ENCODE measurements at places on chromosomes 11 and 22. TPM values are rescaled to one million over a fixed set of nuclear protein-coding genes. Genes with fewer than 3 reads are reported as not detected.
A peak's percentile ranks its signal among the peaks of the same experiment; 100 is the strongest.

MS4A4A gene
- polyA plus RNA-seq, result not detected

DNA sequence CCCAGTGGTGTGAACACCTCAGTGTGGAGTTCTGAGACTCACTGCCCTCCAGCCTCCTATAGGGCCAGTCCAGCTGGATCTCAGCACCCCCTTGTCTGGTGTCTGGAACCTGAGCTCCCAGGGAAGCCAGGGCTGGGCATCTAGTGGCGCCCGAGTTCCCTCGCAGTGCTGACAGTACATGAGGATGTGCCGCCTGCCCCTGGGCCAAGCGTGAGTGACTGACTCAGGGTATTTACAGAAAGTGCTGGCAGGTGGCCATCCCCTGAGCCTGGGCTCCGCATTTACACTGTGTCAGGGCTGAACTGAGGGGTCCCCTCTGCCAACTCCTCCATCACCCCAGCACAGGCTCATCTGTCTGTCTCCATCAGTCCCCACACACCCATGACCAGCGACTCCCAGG, 185.3 kb downstream of the BRD1 start:
- DNase-seq, result no peak
- H3K4me3 ChIP-seq, result no peak overlapping the region
- H3K27ac ChIP-seq, result no peak overlapping the region
- no peaks in the 10 kb centered on the region for H3K4me1 ChIP-seq
- H3K27me3 ChIP-seq, result no peaks in the 10 kb centered on the region

DNA sequence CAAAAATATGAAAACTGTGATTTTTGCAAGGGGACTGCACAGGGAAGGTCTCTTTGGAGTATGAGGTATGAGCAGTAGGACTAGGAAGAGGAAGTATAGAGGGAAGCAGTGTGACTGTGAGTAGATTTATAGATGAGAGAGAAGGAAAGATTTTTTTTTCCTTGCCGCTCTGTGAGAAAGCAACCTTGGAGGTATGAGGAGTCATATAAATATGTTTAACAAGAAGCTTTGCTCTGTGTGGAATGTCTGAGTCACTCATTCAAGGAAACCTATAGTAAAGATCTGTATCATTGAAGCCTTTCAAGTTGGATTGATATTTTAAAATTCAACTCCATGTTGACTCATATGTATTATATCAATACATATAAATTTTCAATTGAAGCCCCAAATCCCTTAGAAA, 26.2 kb downstream of the DNHD1 start:
- H3K4me1 ChIP-seq, result peaks cover 10% of the 10 kb centered on the region
- DNase-seq, result peak; percentile 84
- H3K36me3 ChIP-seq, result peaks cover 4% of the 10 kb centered on the region
- H3K27me3 ChIP-seq, result no peaks in the 10 kb centered on the region

DNA sequence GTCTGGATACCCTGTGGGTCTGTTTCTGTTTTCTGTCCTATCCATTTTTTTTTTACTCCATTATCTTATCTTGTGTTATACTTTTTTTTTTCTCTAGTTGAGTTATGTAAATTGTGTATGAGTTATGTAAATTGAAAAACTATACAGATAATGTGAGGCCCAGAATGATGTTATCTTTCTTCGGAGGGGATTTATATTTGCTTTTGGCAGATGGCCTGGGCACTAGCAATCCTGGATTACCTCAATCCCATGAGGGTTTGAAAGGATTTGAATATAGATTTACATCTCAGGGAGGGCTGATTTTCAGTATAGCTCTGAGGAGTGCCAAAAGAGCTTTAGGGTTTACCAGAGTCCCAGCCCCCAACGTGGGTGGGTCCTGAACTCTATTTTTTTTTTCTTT, 71.0 kb downstream of the CSTPP1 start:
- DNase-seq, result no peak
- no peaks in the 10 kb centered on the region for H3K36me3 ChIP-seq
- no peak overlapping the region for H3K4me3 ChIP-seq

LDHAL6A gene
- 0.09 TPM for polyA plus RNA-seq
